ENCODE measurements at places on chromosomes 6 and 20. TPM values are rescaled to one million over a fixed set of nuclear protein-coding genes. Genes with fewer than 3 reads are reported as not detected.
A peak's percentile ranks its signal among the peaks of the same experiment; 100 is the strongest.

DNA sequence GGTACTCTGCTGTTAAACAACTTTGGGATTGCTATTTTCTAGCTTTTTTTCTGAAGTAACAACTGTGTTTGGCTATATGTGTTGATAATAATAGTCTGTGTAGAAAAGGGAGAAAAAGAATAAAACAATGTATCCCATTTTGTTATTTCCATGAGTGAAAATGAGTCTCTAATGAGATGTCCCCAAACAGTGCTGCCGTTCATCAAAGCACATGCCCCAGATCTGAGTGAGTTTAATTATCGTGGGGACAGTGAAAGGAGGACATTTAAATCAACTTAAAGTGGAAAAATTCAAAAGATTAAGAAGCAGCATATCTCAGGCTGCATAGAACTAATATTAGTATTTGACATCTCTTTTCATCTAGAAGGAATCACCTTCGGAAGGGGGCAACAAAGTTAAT is 59.6 kb downstream of the NCOA7 start:
- no peak for DNase-seq

DNA sequence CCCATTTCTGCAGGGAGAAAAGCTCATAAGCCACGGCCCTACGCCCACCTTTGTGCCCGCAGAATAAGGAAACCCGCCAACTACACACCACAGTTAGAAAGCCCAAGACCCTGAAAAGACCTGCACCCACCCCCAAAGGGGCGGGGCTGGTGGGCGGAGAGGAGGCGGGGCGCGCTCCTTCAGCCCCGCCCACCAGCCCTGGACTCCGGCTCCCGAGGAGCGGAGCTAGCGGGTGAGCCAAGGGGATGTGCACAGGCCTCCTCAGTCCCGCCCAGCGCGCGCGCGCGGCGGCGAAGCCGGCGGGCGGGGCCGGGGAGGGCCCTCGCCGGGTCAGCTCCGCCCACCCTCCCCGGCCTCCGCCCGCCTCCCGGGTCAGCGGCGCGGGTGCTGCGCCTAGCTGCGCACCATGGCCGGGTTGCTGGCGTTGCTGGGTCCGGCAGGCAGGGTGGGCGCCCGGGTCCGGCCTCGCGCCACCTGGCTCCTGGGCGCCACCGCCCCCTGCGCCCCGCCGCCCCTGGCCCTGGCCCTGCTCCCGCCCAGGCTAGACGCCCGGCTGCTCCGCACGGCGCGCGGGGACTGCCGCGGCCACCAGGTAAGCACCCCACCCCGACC is at the start of gene FAM210B:
TSS of gene FAM210B (plus strand) at position 375 of the 612 bp plus-strand sequence. CDS start at position 407, 32 bp downstream.
- DNase-seq: peak; percentile 92

DNA sequence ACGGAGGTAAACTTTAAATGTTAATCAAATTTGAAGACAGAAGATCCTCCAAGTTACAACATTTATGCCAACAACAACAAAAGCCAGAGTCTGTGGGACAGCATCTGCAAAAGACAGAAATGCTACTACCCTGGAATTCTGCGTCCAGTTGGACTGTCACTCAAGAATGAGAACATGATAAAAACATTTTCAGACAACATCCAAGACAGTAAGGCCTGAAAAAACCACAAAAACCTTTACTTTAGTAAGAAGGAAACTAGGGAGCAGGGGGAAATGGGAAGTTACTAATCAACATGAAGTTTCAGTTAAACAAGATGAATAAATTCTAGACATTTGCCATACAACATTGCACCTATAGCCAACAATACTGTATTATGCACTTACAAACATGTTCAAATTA is 77.6 kb downstream of the MLIP start:
- no peak for DNase-seq

GRCh38 chr20:3800256-3800877 is 4.3 kb downstream of the CDC25B start:
- DNase-seq: no peak

- no peak for DNase-seq
These were observed 336.4 kb upstream of the OPRM1 start for GRCh38 chr6:153702671-153703070.

- peak; percentile 73 for DNase-seq
These were observed 57.9 kb upstream of the MAP7 start for GRCh38 chr6:136607932-136608772.

DNA sequence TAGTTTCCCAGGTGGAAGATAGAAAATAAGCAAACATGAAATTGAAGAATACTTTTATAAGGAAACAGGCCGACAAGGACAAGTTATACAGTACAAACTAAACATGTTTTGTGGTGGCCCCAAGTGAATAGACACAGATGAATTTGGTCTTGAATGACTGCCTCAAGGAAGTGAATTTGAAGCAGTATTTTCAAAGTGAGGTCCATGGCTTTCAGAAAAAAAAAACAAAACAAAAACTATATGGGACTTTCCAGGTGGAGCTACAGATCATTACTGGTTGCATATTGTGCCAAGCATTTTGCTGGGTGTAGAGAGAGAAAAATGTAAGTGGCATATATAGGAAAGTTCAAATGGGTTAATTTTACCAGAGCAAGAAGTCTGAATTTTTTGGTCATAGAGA is 68.8 kb downstream of the CYB5R4 start:
- no peak for DNase-seq

DNA sequence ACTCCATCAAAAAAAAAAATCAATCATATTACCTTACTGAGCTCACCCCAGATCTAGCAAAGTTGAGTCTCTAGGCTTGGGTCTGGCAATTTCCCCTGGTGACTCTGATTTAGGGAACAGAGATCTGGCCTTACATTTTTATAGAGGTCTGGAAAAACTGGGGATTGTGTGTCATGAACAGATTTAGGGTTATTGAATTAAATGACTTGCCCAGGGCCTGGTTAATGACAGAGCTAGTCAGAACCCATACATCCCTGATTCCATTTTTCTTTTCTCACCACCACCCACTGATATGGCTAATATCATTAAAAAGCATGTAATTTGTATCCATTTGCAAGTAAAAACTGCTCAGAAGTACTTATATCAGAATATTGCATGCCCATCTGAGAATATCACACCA is 163.4 kb upstream of the OGFRL1 start:
- DNase-seq: no peak

The SMOC2 gene
- 45.6 TPM for total RNA-seq

The ZNF334 gene
- total RNA-seq: 9.0 TPM

The OPN5 gene
- not detected for total RNA-seq

The TRIM26 gene
- 42.6 TPM for total RNA-seq

The RIMS1 gene
- total RNA-seq: 3.4 TPM

All from sciatic nerve (tissue), 2 donors.